ENCODE measurements at places on chromosomes 4 and X.

DNA sequence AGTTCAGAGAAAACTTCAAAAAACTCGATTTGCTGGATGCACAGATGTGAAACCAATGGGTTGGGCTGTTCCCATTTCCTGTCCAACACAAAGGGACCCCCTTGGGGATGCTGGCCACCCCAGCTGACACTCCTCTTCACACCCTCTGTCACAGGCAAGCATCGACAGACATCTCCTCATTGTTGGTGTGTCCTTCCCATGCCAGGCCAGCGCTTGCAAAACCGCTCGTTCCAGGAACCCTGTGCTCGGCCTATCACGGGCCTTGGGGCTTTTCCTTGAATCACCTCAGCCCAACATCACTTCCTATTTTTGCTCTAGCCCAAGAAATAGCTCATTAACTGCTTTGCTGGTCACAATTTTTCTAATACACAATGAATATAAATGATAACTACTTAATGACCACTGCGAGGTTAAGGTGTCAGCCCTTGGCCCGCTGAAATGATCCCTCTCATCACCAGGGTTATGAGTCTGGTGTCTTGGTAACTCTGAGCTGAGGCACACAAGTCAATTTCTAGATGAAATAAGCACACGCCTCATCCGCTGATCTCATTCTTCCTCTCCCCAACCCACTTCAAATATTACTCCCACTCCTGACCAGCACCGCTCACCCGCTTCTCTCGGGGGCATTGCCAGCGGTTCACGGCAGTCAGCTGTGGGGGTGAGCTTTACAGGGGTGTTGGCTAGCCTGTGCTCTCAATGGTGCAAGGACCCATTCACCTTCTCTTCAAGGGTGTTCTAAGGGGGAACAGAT, 32.3 kb downstream of the BCOR start:
- DNase-seq = no peak

DNA sequence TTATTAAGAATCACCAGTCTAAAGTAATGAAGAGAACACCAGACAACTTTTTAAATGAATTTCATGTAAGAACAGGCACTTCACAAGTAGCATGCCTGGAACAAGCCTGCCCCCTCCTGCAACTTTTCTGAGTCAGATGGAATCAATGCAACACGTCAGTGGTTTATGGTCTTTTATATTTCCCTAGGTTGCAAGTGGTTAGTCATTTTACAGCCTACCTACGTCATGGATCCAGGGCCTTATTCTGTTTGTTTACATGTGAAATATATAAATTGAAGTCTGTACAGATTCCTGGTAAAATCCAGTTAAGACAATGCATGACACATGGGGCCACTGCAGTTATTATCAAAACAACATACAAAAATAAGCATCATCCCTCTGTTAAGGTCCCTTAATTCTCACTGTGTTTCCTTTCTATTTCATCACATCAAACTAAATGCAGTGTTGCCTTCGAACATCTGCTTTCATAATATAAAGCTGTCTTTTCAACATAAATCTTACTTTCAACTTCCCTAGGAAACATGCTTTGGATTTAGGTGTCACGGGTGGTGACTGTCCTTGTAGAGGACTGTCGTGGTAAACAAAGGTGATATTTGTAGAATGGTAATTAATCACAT, 309.3 kb downstream of the FRMPD4 start:
- no peak for DNase-seq

- DNase-seq = no peak
These were observed 619.4 kb upstream of the SPANXN1 start for GRCh38 chrX:144627947-144628346.

DNA sequence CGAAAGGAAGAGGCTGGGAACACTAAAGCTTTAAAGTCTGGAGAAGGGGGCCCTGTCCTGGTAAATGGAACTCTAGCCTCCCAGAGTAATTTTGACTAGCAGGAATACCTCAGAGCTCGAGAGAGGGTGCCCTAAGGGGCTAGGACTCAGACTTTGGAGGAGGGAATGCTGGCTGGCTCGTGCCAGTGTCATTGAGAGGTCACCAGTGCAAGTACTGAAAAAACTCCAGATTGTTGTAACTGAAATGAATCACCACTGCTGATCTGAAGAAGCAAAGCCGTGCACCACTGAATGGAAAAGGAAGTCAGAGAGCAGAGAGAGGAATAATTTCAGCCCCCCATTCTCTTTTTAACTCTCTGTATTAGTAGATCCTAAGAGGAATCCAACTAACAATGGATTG, 690.2 kb downstream of the FAT4 start:
- no peak for DNase-seq

- no peak for DNase-seq
These were observed 9.4 kb upstream of the HERC5 start for GRCh38 chr4:88447371-88448095.

GRCh38 chr4:31283679-31284078, 563.5 kb downstream of the PCDH7 start:
- DNase-seq = no peak

DNA sequence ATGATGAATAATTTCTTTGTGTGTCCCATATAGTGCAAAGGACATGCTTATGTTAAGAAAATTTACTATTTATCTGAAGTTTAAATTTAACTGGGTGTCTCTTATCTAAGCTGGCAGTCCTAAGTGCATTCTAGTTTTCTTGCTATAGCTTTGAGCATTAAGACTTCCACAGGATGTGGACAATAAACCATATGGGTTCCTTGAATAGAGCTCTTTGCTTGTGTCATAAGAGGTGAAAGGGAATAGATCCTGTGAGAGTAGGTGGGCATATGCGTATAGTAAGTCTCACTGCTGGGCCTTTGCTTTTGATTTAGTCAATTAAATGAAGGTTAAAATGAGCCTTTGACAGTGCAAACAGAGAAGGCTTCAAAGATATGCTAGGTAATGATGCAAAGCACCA, 223.4 kb upstream of the GYPA start:
- DNase-seq = no peak

- DNase-seq = no peak
These were observed 243.0 kb downstream of the PALLD start for GRCh38 chr4:168739886-168740285.

DNA sequence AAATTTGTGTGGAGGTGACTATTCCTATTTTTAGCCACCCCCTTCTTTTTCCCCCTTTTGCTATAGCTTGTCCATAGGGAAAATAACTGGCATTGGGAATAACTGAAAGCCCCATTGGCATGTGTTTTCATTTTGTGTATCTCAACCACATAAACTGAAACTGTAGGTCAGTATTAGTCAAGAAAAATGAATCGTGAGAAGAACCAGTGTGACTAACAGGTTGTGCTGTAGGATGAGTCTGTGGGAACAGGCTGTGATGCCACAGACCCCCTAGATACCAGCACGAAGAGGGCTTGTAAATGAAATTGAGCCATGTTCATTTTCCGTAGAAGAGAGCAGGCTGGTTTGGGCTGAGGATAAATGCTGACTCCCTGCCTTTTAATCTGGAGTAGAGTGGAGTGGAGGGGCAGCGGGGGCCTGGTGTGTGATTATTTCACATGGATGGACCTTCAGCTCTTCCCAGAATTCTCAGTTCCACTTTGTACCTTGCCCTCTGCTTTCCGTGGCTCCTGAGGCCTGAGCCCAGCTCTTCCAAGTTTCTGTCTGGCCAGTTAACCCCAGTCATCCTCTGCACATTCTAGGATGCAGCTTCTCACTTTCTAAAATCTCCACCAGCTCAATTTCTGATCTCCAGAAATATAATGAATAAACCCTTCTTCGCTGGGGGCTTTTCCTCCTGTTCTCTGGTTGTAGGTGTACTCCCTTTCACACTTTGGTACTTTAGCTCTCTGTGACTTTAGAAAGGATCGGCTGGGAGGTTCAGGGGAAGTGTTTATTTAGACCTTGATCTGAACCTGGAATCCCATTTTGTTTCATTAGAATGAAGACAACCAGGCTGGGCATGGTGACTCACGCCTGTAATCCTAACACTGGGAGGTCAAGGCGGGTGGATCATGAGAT, 37.3 kb downstream of the DCUN1D4 start:
- DNase-seq = no peak

DNA sequence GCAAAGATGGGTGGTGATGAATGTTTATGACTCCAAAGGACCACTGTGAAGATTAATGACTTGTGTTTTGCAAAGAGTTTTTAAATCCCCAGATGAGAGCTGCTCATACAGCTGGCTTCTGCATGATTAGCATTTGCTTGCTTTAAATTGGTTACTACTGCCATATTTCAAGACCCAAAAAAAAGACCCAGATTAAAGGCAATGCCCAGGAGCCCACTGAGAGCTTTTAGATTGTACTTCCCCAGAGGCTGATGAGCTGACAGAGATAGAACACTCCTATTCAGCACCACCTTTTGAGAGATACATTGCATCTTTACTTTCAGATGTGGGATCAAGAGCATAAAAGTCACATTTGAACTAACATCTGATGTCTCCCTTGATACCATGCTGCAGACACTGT, 142.0 kb downstream of the HNRNPD start:
- no peak for DNase-seq

All from ascending aorta (tissue), 2 donors.